Activated CD4-positive, alpha-beta T cell treated with anti-CD3 and anti-CD28 coated beads, Interleukin-2, amount 50 U/mL, for 48 hours (primary cell): ENCODE measurements at places on chromosomes 3 and 15.

DNA sequence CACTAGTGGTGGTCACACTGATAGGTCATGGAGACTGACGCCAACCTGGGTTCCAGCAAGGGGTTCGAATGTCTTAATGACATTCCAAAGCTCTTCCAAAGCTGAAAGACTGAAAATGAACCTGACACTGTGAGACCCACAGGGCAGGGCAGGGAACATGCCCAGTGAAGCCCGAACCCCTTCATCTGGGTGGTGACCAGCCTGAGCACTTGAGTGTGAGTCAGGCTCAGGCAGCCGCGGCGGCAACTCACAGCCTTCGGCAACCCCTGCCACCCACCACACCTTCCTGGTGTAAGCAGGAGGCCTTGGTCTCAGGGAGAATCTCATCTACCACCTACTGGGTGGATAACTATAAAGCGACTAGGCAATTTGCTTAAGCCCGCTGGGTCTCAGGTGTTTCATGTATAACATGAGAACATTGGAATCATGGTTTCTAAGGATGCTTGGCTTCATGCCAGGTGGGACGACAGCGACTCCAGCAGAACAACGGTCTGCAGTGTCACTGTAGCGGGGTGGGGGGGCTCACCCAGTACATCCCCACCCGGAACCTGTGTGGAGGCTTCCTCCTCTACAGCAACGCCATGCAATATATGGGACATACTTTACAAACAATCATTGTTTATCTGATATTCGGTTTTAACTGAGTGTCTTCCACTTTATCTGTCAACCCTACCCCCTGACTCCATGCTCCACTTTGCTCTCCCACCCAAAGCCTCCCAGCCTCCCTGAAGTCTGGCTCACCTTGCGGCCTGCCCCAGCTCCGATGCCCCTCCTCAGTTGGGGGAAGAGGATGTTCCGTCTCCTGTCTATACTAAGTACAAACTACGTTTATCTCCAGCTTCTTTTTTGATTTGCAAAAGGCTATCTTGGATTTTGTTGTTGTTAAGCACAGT is 125.0 kb upstream of the MEF2A start:
- no peak for DNase-seq

- no peak for DNase-seq
Observed at GRCh38 chr15:49877873-49878521, 241.0 kb downstream of the ATP8B4 start.

GRCh38 chr3:125141596-125142419 is 70.7 kb downstream of the SLC12A8 start:
- DNase-seq: peak; percentile 80

- DNase-seq: no peak
Observed at GRCh38 chr3:170137986-170138385, 43.5 kb downstream of the PHC3 start.

GRCh38 chr3:136789976-136790375 is 28.9 kb upstream of the SLC35G2 start:
- DNase-seq: no peak

DNA sequence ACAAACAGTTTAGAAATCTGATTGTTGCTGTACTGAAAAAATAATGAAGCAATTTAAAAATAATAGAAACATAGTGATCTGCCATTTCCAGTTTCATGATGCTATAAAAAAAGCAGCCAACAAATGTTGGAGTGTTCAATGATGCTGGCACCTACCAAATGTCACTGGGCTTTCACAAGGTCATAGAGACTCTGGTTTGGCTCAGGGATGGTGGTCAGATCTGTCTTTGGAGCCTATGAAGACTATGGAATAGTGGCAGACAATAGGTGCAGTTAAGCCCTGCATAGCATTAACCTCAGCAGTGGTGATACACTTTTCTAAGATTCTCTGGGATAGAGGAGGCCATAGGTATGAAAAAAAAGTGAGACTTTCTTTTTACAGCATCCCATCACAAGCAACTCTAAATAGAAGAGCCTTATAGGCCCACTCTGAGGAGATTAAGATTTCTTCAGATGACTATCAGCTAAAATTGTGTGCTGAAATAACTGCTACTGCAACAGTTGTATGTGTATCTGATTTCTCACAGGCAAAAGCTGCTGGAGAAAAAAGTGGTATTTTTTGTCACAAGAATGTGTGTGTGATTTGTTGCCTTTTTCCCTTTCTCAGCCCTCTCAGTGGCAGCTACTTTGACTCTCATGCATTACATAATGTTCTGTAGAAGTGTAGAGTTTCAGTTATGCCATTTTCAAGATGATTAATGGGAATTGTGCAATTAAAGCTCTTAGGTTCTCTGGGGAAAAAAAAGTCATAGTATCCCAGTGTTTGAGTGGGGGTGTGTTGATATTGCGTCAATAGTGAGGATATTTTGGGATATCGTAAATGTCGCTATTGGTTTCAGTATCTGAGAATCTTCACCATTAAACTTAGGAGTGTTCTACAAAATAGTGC is 137.4 kb downstream of the MBNL1 start:
- no peak for DNase-seq
